ENCODE measurements at places on chromosomes 2 and 18. TPM values are rescaled to one million over a fixed set of nuclear protein-coding genes. Genes with fewer than 3 reads are reported as not detected.
A peak's percentile ranks its signal among the peaks of the same experiment; 100 is the strongest.

ASAP2 gene
- total RNA-seq, result 72.4 TPM

- no peak overlapping the region for H3K27ac ChIP-seq
- H3K36me3 ChIP-seq, result no peaks in the 10 kb centered on the region
- DNase-seq, result no peak
- no peak overlapping the region for H3K4me3 ChIP-seq
Observed at GRCh38 chr2:237451643-237452469, 35.2 kb upstream of the MLPH start.

NCOA1 gene
- total RNA-seq, result 68.1 TPM

- no peaks in the 10 kb centered on the region for H3K27me3 ChIP-seq
- no peak for DNase-seq
- H3K4me1 ChIP-seq, result peaks cover 2% of the 10 kb centered on the region
- no peak overlapping the region for H3K27ac ChIP-seq
Observed at GRCh38 chr2:36569267-36569856, 28.6 kb downstream of the FEZ2 start.

GRCh38 chr2:218547978-218548377 is 20.2 kb downstream of the USP37 start:
- H3K4me1 ChIP-seq, result no peaks in the 10 kb centered on the region
- no peak overlapping the region for H3K4me3 ChIP-seq
- DNase-seq, result no peak

DNA sequence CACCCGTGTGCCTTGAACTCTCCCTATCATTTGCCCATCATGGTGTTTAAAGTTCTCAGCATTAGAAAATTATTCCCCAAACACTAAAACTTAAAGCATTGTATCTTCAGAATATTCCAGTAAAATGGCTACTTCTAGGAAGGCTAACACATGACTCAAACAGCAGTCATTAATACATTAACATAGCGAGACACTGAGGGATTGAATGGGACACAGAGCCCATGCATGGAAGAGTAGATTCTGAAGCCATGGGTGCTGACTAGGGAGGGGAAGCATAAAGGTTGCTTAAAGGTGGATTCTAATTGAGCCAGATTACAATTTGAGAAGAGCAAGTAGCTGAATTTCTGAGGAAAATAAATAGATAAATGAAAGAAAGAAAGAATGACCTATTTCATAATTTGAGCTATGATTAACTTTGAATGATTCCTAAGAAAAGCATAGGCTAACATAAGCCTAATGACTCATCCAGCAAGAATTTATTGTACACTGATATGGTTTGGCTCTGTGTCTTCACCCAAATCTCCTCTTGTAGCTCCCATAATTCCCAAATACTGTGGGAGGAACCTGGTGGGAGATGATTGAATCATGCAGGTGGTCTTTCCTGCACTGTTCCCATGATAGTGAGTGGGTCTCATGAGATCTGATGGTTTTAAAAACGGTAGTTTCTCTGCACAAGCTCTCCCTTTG is 79.8 kb upstream of the PIK3C3 start:
- H3K27me3 ChIP-seq, result no peaks in the 10 kb centered on the region
- H3K4me1 ChIP-seq, result no peaks in the 10 kb centered on the region
- H3K36me3 ChIP-seq, result no peaks in the 10 kb centered on the region
- no peak for DNase-seq
- no peak overlapping the region for H3K4me3 ChIP-seq
- H3K27ac ChIP-seq, result no peak overlapping the region

GRCh38 chr2:151374436-151374835 is 17.0 kb downstream of the TNFAIP6 start:
- DNase-seq, result no peak
- H3K27ac ChIP-seq, result no peak overlapping the region
- no peaks in the 10 kb centered on the region for H3K36me3 ChIP-seq
- H3K4me1 ChIP-seq, result no peaks in the 10 kb centered on the region

CLEC4F gene
- not detected for total RNA-seq

DNA sequence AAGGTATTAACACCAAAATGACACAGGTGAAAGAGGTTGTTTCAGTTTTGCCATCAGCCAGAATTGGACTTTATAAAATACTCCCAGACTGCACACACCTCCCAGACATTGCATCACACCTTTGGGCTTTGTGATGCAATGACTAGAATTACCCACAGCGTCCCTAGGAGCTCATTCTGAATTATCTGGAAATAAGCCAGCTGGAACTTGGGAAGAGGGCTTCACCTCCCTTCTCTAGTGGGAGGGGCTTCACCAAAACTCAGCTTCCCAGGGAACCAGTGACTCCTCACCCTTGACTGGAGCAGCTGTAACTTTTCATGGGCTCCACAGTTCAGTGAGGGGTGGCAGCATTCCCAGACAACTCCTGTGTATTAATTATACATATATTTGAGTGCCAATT is 83.1 kb upstream of the BZW1 start:
- H3K36me3 ChIP-seq, result no peaks in the 10 kb centered on the region
- no peaks in the 10 kb centered on the region for H3K4me1 ChIP-seq
- DNase-seq, result no peak

UGT1A3 gene
- not detected for total RNA-seq

GRCh38 chr2:80244905-80245584 is 59.5 kb downstream of the LRRTM1 start:
- H3K36me3 ChIP-seq, result no peaks in the 10 kb centered on the region
- no peaks in the 10 kb centered on the region for H3K27me3 ChIP-seq
- H3K4me3 ChIP-seq, result no peak overlapping the region

- H3K36me3 ChIP-seq, result no peaks in the 10 kb centered on the region
- no peak for DNase-seq
- H3K27ac ChIP-seq, result no peak overlapping the region
- H3K4me3 ChIP-seq, result no peak overlapping the region
- no peaks in the 10 kb centered on the region for H3K27me3 ChIP-seq
Observed at GRCh38 chr2:136917411-136917881, 152.1 kb downstream of the THSD7B start.

COL3A1 gene
- 1,346 TPM for total RNA-seq

GRCh38 chr2:116416731-116417377 is 1397.6 kb upstream of the DDX18 start:
- no peaks in the 10 kb centered on the region for H3K27me3 ChIP-seq
- H3K4me3 ChIP-seq, result no peak overlapping the region
- no peaks in the 10 kb centered on the region for H3K4me1 ChIP-seq

GRCh38 chr2:236986524-236987330 is 99.0 kb upstream of the COPS8 start:
- H3K36me3 ChIP-seq, result no peaks in the 10 kb centered on the region
- DNase-seq, result no peak
- H3K27ac ChIP-seq, result no peak overlapping the region
- no peak overlapping the region for H3K4me3 ChIP-seq
- H3K4me1 ChIP-seq, result no peaks in the 10 kb centered on the region
- peaks cover 2% of the 10 kb centered on the region for H3K27me3 ChIP-seq

SLC9A2 gene
- not detected for total RNA-seq

TRIM43 gene
- total RNA-seq, result not detected

ASPRV1 gene
- total RNA-seq, result 1.9 TPM

- peak overlapping the region; percentile 95 for H3K27ac ChIP-seq
- no peaks in the 10 kb centered on the region for H3K36me3 ChIP-seq
- H3K27me3 ChIP-seq, result no peaks in the 10 kb centered on the region
- peak; percentile 94 for DNase-seq
- no peak overlapping the region for H3K4me3 ChIP-seq
Observed at GRCh38 chr2:237904831-237905599, 45.6 kb downstream of the RAMP1 start.

GRCh38 chr2:140234116-140234515 is 1453.9 kb upstream of the NXPH2 start:
- no peak overlapping the region for H3K4me3 ChIP-seq
- no peaks in the 10 kb centered on the region for H3K4me1 ChIP-seq
- no peak overlapping the region for H3K27ac ChIP-seq
- no peaks in the 10 kb centered on the region for H3K36me3 ChIP-seq

- H3K4me1 ChIP-seq, result no peaks in the 10 kb centered on the region
- no peaks in the 10 kb centered on the region for H3K27me3 ChIP-seq
- H3K4me3 ChIP-seq, result no peak overlapping the region
Observed at GRCh38 chr2:71070294-71071093, 2.0 kb downstream of the NAGK start.

TGOLN2 gene
- 123 TPM for total RNA-seq

GKN1 gene
- total RNA-seq, result not detected

DNA sequence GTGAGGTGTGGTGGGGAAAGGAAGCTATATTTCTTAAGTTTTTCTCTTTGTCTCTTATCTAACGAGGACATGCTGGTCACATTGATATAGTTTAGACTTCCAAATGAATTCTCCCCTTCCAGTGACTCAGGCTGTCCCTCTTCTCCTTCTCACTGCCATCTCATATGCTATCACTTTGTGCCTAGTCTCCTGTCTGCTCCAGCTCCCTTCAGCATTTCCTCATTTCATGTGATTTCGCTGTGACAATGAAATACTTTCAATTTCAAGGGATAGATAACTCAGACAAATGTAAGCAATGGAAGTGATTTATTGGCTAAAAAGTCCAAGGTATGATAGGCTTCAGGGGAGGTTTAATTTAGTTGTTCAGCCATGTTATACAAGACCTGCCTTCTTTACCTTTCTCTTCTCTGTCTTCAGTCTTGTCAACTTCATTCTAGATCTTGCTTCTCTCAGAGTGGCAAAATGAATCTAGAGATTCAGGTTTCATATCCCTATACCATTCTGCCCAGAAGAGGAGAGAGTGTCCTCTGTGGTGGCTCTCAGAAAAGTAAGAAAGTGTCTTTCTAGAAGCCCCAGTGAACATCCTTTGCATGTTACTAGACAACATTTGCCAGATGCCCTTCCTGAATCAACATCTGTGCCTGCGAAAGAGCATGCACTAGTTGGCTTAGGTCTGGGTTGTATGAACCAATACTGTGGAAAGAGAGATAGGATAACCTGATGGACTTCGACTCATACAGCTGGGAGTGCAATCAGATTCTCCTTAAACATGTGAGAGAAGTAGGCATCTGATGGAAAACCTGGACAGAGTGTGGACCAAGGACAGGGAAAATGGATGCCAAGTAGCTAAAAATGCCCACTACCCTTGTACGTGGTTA is 29.9 kb upstream of the GPR155 start:
- no peaks in the 10 kb centered on the region for H3K4me1 ChIP-seq
- no peak overlapping the region for H3K27ac ChIP-seq
- H3K27me3 ChIP-seq, result no peaks in the 10 kb centered on the region
- no peak for DNase-seq
- no peaks in the 10 kb centered on the region for H3K36me3 ChIP-seq
- no peak overlapping the region for H3K4me3 ChIP-seq

CTLA4 gene
- 1.8 TPM for total RNA-seq

DNA sequence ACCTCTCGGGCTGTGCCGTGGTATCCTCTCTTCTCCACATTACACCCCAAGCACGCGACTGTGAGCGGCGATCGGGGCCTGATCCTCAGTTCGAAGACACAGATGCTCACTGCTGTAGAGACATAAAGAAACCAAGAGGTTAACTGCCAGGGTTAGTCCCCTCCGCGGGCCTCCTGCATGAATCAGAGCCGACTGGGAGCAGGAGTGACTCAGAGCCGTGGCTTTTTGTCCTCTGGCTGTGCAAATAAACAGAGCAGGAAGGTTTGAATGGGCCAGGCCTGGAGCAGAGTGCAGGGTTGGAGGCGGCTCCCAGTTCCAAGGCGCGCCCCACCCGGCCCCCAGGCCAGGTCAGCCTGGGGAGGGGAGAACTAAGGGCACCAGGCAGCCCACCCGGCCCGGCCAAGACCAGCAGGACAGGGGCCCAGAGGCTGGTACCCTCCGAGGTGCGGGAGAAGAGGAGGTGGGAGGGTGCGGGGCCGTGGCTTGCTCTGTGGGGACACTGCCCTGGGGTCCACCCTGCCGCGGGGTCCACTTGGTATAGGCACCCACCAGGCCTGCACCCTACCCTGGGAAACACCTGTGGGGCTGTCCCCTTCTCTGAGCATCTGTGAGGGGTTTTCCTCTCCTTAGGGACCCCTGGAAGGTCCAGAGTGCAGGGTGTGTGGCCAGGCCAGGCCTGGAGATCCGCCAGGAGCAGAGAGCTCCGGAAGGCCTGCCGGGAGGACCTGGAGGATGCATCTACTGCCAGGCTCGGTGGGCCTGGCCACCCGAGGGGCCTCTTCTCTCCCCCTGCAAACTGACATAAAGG is 16.5 kb downstream of the TWIST2 start:
- H3K4me1 ChIP-seq, result no peaks in the 10 kb centered on the region
- peak; percentile 93 for DNase-seq
- H3K27me3 ChIP-seq, result no peaks in the 10 kb centered on the region

- no peaks in the 10 kb centered on the region for H3K36me3 ChIP-seq
- DNase-seq, result no peak
- no peaks in the 10 kb centered on the region for H3K27me3 ChIP-seq
- H3K4me3 ChIP-seq, result no peak overlapping the region
- peaks cover 1% of the 10 kb centered on the region for H3K4me1 ChIP-seq
Observed at GRCh38 chr2:203574824-203575223, 39.7 kb upstream of the RAPH1 start.

GRCh38 chr2:115129536-115129935 is 687.1 kb downstream of the DPP10 start:
- H3K27me3 ChIP-seq, result no peaks in the 10 kb centered on the region
- H3K36me3 ChIP-seq, result no peaks in the 10 kb centered on the region
- no peak for DNase-seq
- H3K4me3 ChIP-seq, result no peak overlapping the region
- H3K4me1 ChIP-seq, result no peaks in the 10 kb centered on the region
- no peak overlapping the region for H3K27ac ChIP-seq

UGT1A8 gene
- not detected for total RNA-seq

DNA sequence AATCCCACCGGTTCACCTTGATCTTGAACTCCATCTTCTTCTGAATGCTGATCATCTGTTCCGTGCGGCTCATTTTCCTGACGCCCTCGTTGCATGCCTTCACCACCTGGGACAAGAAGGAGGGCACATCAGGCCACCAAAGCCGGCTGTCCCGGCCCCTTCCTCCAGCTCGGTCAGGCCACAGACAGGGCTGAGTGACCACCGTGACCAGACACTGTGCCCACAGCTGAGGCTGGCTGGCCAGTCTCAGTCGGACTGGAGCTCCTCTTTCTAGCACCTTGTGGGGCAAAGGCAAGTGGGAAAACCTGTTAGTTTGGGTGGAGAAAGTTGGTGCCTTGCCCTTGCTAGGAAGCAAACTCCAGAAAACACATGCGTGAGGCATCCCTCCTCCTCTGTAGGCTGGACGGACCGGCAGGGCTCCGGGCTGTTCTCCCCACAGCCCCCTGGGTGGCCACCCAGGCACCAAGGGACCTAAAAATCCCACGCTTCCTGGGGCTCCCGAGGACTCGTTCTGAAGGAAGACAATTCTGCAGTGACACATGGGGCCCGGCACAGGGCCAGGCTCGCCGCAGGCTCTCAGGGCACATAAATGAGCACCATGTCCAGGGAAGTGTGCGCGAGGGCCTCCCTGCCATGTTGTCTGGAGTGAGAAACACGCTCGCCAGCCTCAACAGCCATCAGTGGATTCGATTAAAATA is 15.3 kb downstream of the SNORC start:
- no peak overlapping the region for H3K4me3 ChIP-seq
- no peak overlapping the region for H3K27ac ChIP-seq
- no peaks in the 10 kb centered on the region for H3K27me3 ChIP-seq
- peak; percentile 72 for DNase-seq
- no peaks in the 10 kb centered on the region for H3K4me1 ChIP-seq

ABI2 gene
- 61.4 TPM for total RNA-seq

- H3K27ac ChIP-seq, result no peak overlapping the region
- no peaks in the 10 kb centered on the region for H3K4me1 ChIP-seq
- H3K4me3 ChIP-seq, result no peak overlapping the region
- DNase-seq, result no peak
Observed at GRCh38 chr2:167697948-167698347, 549.4 kb downstream of the STK39 start.

Measured in aorta (tissue), 5 donors.